Central memory CD8-positive, alpha-beta T cell (primary cell): ENCODE measurements at places on chromosomes 3 and 15.

- DNase-seq, result no peak
These were observed 11.0 kb downstream of the PARP16 start for GRCh38 chr15:65275728-65276126.

- no peak for DNase-seq
These were observed 282.9 kb upstream of the RARB start for GRCh38 chr3:25145176-25145575.

- no peak for DNase-seq
These were observed 27.2 kb downstream of the CRTAP start for GRCh38 chr3:33141006-33141405.

DNA sequence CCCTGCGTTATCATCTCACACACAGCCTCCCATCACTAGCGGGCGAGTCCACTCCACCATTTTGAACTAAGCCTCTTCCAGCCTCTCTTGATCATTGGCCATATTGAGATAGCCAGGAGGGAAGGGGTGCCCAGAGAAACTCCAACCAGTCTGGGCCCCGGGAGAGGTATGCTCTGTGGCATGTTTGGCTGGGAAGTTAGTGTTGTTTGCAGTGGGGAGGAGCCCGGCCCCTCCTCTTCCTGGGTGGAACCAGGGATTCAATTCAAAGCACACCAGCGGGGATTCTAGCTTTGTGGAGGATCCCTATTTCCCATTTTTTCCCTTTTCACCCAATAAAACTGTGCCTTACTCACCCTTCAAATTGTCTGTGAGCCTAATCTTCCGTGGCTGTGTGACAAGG, 71.8 kb downstream of the GBE1 start:
- no peak for DNase-seq

GRCh38 chr3:187673012-187673411, 2.8 kb upstream of the SST start:
- DNase-seq, result no peak

- DNase-seq, result no peak
These were observed 316.7 kb downstream of the LPP start for GRCh38 chr3:188470508-188471130.

- DNase-seq, result no peak
These were observed 111.4 kb downstream of the MEIS2 start for GRCh38 chr15:36988947-36989346.

DNA sequence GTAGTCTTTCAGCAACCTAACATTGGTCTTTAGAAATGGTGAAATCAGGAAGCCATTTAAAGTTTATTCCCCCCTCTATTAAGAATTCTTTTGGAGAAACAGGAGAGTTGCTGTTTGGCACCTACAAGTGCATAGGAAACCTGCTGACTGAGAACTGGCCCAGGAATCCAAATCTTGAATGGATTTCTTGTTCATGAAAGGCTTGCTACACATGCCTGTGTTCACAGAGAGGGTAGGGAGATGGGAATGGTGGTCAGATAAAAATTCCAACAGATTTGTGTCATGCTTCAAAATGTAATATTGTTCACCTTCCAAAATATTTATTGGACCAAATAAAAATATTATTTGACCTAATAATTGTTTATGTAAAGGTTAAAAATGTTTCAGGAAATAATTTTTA, 24.2 kb upstream of the ZPLD1 start:
- no peak for DNase-seq
